Activated CD4-positive, CD25-positive, alpha-beta regulatory T cell treated with anti-CD3 and anti-CD28 coated beads, Interleukin-2, amount 50 U/mL, for 72 hours (primary cell): ENCODE measurements at places on chromosomes 1 and 21.

DNA sequence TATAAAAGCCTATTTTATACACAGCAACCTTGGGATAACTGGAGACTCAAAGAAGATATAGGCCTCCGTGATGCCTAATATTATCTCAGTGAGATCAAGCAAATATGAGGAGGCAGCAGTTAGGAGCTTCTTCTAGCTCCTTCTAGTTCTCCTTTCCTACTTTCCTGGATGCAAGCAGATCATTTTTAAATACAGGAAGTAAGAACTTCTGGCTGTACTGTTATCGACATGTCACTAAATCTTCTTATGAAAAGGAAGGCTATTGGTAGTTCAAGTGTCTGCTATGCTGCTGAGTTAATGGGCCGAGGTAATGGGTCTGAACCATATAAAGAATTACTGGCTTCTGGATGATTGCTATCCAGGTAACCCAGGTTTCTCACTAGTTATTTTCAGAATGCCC is 15.9 kb downstream of the HSPA13 start:
- DNase-seq: no peak

- no peak for DNase-seq
Measured at GRCh38 chr21:30349572-30349971, 1.2 kb upstream of the KRTAP23-1 start.

DNA sequence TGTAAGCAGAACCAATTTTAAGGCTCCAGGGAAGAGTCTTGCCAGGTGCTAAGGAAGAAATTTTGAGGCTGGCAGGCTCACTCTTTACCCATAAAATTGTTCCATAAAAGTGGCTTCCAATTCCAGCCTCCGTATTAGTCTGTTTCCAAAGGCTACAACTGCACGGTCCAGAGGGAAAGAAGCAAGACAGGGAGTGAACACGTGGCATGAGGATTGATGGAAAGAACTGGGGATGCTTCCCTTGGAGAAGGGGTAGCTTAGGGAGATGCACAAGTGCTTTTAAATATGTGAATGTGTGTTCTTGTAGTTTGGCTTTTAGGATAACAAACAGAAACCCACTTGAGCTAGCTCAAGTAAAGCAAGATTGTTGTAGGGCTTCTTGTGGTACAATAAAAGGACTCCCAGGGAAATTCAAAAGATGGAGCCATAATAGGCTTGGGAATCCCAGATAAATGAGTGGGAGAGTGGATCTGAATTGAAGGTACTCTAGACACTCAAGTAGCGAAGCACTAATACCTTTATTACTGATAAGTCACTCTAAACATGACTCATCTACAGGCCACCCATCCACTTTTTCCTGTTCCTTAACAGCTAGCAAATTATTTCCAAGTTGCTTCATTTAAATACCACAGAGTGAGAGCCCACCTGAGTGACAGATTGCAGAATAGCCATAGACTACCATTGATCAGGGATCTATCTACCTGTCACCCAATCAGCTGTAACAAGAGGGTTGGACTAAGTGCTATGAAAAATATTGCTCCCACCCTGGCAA is 34.8 kb upstream of the NPL start:
- DNase-seq: no peak

DNA sequence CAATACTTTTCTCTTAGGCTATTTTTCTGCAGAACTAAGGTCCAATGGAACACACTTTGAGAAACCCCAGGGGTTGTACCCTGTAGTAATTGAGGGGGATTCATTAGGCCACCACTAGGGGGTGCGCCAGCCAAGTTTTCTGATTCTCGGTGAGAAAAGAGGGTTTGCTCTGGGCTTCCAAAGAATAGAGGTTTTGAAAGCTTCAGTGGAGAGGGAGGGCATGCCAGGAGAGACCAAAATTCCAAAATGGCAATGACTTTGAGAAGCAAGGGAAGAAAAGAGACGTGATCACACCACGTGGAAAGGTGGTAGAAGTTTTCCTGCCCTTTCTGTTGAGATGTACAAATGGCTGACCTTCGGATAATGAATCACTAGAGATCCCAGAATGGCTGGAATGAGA is 323.3 kb downstream of the RPS6KC1 start:
- DNase-seq: peak; percentile 58

DNA sequence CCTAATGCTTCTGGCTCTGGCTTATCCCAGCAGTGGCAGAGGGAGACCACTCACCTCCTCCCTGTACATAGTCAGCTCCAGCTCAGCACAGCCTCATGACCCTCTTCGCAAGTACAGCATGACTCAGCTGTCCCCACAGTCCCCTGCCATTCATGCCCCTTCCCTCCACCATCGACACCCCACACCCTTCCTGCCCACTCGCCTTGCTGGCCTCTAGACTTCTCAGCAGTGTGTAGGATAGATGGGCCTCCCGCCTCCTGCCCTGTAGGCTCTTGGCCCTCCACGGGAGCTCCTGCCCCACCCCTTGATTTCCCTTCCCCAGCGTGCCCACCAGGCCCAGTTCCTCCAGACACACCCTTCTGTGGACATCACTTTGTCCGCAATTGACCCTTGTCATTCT is 9.8 kb downstream of the NPR1 start:
- DNase-seq: no peak

DNA sequence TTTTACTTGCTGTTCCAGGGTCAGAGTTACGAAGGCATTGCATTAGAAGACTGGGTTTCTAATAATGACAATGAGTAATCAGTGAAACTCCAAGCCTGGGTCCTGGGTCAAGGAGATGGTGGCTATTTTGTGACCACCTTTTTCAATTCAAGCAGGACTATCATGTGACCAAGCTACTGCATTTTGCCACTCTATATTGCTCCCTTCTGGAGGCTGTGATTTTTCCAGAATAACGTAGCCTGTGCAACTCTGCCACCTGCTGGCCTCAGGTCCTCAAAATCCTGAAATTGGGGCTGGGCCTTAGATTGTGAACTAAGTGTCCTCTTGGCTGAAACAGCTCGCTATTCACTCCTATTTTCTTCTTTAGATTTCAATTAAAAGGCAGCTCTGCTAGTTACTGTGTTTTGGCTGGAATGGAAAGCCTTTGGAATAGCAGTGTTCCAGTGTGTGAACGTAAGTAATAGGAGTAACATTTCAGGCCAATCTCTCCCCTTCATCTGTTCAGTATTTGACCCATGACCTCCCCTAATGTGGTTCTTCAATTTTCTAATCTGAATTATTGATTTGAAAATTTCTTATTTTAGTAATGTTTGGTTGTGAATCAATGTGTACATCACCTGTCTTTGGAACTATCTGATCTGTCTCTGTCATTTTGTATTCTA is 52.9 kb upstream of the CD46 start:
- DNase-seq: peak; percentile 34

DNA sequence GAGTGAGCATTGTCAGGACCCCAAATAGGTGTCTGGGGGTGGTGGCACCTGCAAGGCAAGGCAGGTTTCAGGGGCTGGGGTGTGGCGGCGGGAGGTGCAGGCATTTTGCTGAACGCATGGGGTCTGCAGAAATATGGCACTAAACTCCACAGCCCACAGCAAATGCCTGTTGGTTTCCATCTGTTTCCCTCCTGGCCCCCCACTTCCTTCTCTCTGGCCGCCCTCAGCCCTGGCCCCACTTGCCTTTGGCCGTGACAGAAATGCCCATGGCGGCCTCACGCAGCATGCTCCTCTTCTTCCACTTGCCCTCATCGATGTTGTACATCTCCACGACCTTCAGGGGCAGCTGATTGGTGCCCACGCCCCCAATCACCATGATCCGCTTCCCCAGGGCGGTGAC is 13.7 kb downstream of the KLHDC8A start:
- DNase-seq: no peak

DNA sequence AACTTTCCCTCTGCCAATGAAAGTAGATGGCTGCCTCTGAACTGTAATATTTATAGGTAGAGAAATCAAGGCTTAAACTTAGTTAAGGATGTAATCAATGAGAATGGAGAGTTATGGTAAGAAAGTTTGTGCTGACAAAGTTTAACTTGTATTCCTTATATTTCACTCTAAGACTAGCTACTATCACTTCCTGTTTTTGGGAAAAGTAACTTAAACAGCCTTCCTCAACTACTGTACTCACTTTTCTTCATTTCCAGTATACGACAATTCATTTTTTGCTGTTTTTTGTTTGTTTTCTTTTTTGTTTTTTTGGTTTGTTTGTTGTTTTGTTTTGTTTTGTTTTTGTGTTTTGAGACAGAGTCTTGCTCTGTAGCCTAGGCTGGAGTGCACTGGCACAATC is 3.7 kb downstream of the RGS18 start:
- DNase-seq: no peak
